Thoracic aorta (tissue), 2 donors: ENCODE measurements at places on chromosomes 16 and 17. TPM values are rescaled to one million over a fixed set of nuclear protein-coding genes. Genes with fewer than 3 reads are reported as not detected.

GRCh38 chr16:4591706-4592470 lies 22.8 kb downstream of the UBALD1 start:
- DNase-seq, result no peak

GRCh38 chr17:77815127-77815905 lies 143.2 kb upstream of the TNRC6C start:
- DNase-seq, result no peak

DNA sequence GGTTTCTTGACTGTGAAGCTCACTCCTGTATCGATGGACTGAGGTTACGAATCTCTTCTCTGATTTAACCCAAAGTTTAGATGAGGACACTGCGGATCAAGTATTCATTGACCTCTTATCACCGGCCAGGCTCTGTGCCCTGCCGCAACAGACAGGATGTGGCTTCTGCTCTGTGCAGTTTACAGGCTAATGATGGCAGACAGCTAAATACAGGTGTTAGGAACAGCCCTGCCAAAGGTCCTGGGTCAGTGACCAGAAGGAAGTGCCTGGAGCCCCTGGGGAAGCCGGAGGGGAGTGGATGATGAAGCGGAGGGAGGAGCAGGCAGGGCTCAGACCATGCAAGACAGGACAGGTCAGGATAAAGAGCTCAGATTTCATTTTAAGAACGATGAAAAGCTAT lies 44.4 kb downstream of the HAPSTR1 start:
- no peak for DNase-seq

TBC1D28 gene
- total RNA-seq, result not detected

- DNase-seq, result no peak
Measured at GRCh38 chr17:52524096-52524637, 365.7 kb upstream of the CA10 start.

- no peak for DNase-seq
Measured at GRCh38 chr16:1244881-1245280, 4.4 kb downstream of the TPSAB1 start.

NRN1L gene
- not detected for total RNA-seq

ADAP2 gene
- total RNA-seq, result 69.2 TPM

DNA sequence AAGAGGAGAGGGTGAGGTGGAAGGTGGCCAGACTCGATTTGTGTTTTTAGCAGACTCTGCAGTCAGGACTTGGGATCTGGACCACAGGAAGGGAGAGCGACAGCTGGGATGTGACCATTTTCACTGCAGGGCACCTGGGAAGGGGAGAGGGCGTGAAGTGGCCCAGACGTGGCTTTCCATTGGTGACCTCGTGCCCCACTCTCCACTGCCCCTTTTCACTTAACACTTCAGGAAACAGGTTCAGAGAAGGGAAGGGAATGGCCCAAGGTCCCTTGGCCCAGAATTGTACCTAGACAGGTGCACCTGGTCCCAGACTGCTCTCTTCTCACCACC lies 22.9 kb upstream of the MPRIP start:
- DNase-seq, result no peak

- DNase-seq, result no peak
Measured at GRCh38 chr16:79843631-79844043, 243.1 kb upstream of the MAF start.

GRCh38 chr17:48037036-48037837 lies at the start of gene COPZ2:
Gene COPZ2, minus strand, starts transcription at chr17:48037797. Its CDS starts 20 bp downstream, at chr17:48037777.
- DNase-seq, result peak; percentile 32

- DNase-seq, result peak; percentile 35
Measured at GRCh38 chr17:17849147-17849820, 12.5 kb upstream of the SREBF1 start.

GRCh38 chr16:30024451-30024850 lies 1.5 kb downstream of the C16orf92 start:
- DNase-seq, result no peak

- no peak for DNase-seq
Measured at GRCh38 chr17:55265311-55266021, 706 bp downstream of the HLF start.

C17orf78 gene
- not detected for total RNA-seq

KRTAP4-12 gene
- total RNA-seq, result not detected

CTRB2 gene
- total RNA-seq, result 12.5 TPM

TPSG1 gene
- not detected for total RNA-seq

CARD14 gene
- total RNA-seq, result not detected

FBXW10 gene
- total RNA-seq, result not detected

- no peak for DNase-seq
Measured at GRCh38 chr16:70686376-70687101, 686 bp upstream of the MTSS2 start.

COPZ2 gene
- total RNA-seq, result 70.9 TPM

- no peak for DNase-seq
Measured at GRCh38 chr16:72171236-72171635, 719 bp downstream of the PMFBP1 start.
